ENCODE measurements at places on chromosomes 13 and 19.

- no peak for DNase-seq
Observed at GRCh38 chr13:41394166-41394565, 63.2 kb upstream of the RGCC start.

DNA sequence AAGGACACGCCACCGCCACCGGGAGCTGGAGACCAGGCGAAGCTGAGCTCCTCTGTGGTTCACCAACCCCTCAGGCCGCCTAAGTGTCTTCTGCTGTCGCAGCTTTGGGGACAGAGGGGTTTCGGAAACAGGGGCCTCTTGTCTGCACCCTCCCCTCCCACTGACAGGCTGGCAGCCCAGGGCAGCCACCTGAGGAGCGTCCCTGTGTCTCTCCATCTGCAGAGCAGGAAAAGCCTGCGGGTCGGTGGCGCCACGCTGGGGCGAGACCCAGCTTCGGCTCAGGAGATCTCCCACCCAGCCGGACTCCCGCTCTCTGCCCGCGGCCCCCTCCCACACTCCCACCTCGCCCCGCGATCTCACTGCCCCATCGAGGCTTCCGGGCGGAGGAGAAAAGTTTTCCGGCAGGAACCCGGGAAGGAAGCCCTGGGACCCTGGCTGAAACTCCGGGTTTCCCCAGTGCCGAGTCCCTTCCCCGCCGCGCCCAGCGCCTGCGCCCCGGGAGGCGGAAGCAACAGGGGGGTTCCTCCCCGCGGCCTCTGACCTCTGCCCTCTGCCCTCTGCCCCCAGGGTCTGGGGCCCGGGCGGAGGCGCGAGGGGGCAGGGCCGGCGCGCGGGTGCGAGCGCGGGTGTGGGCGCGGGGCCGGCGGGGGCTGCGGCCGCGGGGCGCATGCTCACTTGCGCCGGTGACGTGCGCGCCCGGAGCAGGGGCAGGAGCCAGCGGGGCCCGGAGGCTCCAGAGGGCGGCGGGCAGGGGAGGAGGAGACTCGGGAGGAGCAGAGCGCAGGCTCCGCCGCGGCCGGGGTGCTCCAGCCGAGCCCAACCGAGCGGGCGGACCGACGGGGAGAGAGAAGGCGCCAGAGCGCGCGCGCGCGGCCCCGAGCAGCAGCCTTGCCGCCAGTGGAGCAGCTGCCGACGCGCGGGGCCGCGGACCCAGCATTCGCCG is at the start of gene ATP11A:
TSS of gene ATP11A (plus strand) at position 736 of the 943 bp plus-strand sequence. CDS start 379 bp downstream, outside the sequence.
- DNase-seq: peak; percentile 81

DNA sequence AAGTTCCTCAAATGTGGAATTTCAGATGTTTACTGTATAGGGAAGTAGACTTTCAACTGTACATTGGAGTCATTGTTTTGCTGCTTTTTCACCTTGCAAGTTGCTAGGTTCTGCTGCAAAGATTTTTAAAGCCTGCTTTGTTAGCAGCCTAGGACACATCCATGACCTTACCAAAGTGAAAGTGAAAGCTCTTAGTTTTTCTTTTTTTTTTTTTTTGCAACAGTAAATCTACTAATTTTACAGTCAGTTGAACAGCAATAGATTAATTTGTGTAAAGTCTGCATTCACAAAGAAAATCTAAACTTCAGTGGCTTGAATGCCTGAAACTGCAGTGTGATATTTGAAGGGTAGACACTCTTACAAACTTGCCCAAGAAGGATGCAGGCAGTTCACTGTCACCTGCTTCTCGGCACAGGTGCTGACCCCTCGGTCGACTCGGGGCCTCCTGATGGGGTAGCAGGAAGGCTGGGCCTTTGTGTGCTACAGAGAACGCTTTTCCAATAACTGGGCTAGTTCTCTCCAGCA is 5.0 kb upstream of the MTIF3 start:
- DNase-seq: no peak

DNA sequence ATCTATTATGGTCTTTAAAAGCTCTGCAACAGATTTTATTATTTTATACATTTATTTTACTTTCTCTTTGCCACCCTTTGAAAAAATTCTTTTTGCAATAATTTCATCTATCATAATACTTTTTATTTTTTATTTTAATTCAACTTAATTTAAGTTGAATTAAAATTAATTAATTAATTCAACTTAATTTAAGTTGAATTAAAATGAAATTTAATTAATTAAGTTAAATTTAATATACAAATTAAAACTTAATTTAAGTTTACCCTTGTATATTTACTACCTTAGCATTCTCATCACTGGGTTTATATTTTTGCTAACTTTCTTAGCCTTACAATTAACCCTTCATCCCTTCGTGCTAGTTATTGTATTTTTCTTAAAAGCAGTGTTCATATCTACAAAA is 301.4 kb downstream of the SLITRK5 start:
- DNase-seq: no peak

DNA sequence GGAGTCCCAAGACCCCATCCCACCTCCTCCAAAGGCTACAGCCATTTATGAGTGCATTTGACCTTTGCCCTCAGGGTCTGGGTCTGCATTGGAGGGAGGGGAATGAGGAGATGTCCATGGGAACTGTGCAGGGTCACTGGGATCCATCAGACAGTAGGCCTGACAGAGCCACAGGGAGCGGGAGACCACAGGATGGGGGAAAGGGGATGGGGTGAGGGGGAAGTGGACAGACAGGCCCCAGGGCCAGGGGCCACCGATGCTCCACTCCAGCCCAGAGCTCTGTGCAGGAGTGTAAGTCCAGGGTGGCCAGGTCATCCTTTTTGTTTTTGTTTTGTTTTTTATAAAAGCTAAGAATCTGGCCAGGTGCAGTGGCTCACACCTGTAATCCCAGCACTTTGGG is 82.5 kb downstream of the CHST8 start:
- DNase-seq: no peak

GRCh38 chr13:106814463-106814862 is 246.5 kb upstream of the ARGLU1 start:
- DNase-seq: no peak

GRCh38 chr13:91620670-91621141 is 222.3 kb downstream of the GPC5 start:
- no peak for DNase-seq

- DNase-seq: no peak
Observed at GRCh38 chr13:90627813-90628212, 719.7 kb upstream of the MIR17HG start.

- no peak for DNase-seq
Observed at GRCh38 chr13:29527511-29527910, 68.0 kb downstream of the SLC7A1 start.

DNA sequence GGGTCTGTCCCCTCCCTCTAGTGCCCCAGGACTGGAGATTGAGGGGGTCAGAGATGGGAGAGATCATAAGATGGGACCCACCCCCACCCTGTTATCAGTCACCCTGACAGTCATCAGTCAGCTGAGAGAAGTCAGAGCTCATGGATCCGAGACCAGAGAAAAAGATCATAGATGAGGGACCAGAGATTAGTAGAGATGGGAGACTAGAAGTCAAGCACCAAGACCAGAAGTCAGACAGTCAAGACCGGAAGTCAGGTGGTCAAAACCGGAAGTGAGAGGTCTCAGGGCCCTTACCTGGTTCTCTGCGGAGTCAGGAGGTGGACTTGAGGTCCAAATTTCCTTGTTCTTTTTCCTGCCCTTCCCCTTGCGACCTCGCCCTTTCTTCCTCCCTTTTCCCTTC is 7.0 kb downstream of the COL5A3 start:
- no peak for DNase-seq

- no peak for DNase-seq
Observed at GRCh38 chr13:98780451-98780850, 28.0 kb upstream of the SLC15A1 start.

GRCh38 chr19:51948975-51949374 is 21.7 kb downstream of the ZNF613 start:
- DNase-seq: no peak

- no peak for DNase-seq
Observed at GRCh38 chr13:93146584-93147297, 79.9 kb upstream of the GPC6 start.

GRCh38 chr13:73544175-73544574 is 485.4 kb downstream of the KLF5 start:
- no peak for DNase-seq

DNA sequence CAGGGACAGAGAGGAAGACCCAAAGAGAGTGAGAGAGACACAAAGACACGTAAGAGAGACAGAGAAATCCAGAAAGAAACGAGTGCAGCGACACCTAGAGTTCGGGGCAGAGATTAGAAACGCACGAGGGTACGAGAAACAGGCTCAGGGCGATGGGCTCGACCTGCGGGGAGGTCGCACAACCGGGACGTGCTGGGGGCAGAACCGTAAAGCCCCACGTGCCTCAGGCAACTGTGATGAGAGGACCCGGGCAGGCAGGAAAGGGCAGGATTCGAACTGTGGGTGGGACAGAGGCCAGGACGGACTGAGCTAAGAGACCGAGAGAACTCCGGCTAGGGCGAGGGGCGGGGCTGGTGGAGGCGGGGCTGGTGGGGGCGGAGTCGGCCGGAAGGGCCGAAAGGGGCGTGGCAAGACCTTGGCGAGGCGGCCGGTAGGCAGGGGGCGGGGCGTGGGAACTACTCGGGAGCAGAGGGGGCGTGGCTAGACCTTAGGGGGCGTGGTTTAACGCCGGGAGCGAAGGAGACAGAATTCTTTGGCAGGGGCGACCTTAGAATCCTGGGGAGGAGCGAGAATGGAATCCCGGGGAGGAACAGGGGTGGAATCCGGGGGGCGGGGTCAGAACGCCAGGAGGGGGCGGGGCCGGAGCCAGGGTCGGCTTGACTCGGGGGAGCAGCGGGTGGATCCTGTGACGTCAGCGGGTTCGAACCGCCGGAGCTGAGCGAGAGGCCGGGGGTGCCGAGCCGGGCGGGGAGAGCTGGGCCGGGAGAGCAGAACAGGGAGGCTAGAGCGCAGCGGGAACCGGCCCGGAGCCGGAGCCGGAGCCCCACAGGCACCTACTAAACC is at the start of gene NECTIN2:
TSS of gene NECTIN2 (plus strand) at position 686 of the 843 bp plus-strand sequence. CDS start 229 bp downstream, outside the sequence.
- DNase-seq: peak; percentile 92

GRCh38 chr13:24615911-24616472 is 64.2 kb upstream of the ATP12A start:
- no peak for DNase-seq

- DNase-seq: no peak
Observed at GRCh38 chr19:55146078-55146704, 2.8 kb downstream of the TNNT1 start.

DNA sequence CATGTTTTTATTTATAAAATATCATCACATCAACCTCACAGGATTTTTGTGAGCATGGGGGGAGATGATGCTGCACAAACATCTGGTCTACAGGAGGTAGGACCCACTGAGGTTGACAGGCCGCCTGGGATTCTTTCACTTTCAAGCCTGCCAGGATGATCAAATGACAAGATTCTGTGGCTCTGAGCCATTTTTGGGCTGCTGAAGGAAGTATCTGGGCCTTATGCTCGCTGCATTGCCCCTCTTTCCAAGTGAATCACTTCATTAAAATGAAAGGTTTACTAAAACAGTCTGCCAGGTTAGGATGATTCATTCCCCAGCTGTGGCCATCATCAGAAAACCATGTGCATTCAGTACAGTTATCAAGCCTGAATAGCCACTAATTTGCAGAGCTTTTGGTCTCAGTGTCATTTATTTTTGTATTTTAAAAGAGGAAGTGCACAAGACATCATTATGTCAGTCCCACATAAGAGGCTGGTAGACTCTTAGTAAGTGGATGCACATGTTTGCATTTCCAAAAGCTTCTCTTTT is 34.4 kb downstream of the STARD13 start:
- no peak for DNase-seq

- DNase-seq: no peak
Observed at GRCh38 chr13:44904967-44905366, 84.3 kb downstream of the NUFIP1 start.

GRCh38 chr19:1088416-1089010 is 6.7 kb downstream of the POLR2E start:
- DNase-seq: no peak

- no peak for DNase-seq
Observed at GRCh38 chr13:91400063-91400399, 1.6 kb downstream of the GPC5 start.

DNA sequence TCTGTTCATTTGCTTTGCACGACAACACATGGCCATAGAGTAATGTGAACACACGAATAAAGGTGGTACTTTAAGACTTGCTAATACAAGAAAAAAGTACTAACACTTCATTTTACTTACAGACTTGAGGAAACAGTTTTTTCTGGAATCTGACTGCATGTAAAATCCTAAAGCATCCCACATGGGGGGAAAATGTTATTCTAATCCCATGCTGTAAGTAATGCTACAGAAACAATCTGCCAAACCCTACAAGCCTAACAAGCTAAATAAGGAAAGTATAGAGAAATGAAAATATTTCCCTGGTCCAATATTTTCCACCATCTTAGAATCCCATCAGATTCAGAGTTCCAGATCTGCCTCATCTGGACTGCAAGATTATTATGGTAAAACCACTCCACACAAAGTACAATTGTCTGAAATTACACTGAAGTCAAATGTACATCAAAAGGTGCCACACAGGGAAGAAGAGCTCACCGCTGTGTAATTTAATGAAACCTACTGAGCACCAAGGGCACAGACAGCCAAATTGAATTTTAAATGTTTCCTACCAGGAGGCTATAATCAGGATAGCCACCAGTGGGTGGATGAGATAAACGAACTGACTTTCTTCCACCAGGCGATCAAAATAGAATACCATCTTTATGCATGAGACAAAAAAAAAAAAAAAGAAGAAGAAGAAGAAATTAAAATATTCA is 22.0 kb downstream of the LHFPL6 start:
- no peak for DNase-seq

GRCh38 chr13:43156916-43157315 is 133.5 kb downstream of the DNAJC15 start:
- DNase-seq: no peak

GRCh38 chr19:34366738-34367623 is 2.0 kb downstream of the GPI start:
- DNase-seq: no peak

DNA sequence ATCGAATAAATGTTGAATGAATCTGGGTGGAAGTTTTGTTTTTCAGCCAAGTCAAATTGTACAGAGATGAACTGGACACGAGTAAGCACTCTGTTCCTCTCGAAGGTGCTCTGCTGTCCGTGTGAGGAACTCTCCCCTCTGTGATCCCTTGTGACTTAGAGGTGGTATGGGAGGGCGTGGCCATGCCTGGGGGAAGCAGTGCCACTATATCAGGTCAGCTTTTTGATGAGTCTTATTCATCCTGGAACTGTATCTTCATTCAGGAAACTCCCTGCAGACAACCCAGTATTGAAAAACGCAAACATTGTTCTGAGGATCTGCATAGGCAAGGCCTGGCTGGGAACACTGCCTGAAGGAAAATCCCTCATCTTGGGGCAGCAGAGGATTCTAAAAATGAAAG is 45.7 kb upstream of the FLT1 start:
- peak; percentile 36 for DNase-seq

DNA sequence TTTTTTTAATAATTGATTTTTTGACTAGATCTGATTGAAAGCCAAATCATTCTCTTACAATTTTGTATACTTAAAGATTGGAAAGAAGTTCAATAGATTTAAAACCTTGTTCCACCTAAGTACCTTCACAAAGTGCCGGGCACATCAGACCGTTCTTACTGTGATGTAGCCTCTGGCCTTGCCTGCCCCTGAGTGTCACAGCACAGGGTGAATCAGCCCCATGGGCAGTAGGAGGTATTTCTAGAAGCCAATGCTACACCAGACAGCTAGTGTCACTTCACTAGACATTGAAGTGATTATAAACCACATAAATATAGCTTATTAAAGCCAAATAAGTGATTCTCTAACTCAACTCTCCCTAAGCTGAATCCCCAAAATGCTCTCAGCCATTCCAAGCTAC is 131.3 kb downstream of the LACC1 start:
- DNase-seq: no peak

- no peak for DNase-seq
Observed at GRCh38 chr19:1860821-1861598, 2.4 kb downstream of the KLF16 start.

All from stimulated activated CD4-positive, alpha-beta T cell treated with anti-CD3 and anti-CD28 coated beads, Interleukin-1b, Interleukin-23, amount 100 ng/mL, for 48 hours (primary cell).